ENCODE measurements at places on chromosomes 3 and 15.

GRCh38 chr3:182172534-182172933 lies 460.8 kb downstream of the SOX2 start:
- DNase-seq = no peak

DNA sequence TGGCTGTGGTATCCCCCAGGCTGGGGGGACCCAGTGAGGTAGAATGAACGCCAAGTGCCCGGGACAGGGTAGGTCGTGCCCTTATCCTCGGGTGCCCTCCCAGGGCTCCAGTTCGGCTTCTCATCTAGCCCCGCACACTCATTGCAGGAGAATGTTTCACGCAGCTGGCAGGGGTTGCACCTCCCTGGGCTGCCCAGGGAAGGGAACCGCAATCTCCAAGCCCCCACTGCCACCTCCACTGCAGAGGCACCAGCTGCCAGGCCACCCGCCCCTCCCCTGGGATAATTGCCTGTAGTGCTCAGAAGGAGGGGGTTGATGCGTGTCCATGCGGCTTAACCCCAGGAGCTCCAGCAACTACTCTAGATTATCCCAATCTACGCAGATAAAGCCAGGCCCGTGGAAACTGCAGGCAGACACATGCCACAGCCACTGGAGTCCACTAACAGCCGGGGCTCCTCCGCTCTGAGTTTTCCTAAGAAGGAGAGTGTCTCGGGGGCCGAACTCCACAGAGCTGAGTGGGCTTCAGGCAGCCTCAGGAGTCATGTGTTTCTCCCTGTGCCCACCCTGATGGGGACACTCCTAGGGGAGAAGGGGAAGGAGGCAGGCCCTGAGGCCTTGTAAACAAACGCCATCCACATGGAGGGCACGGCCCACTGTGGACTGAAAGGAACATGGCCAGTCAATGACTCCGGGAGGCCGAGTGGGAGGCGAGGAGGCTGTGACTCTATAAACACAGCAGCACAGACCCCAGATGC lies 137.2 kb upstream of the IQSEC1 start:
- no peak for DNase-seq

DNA sequence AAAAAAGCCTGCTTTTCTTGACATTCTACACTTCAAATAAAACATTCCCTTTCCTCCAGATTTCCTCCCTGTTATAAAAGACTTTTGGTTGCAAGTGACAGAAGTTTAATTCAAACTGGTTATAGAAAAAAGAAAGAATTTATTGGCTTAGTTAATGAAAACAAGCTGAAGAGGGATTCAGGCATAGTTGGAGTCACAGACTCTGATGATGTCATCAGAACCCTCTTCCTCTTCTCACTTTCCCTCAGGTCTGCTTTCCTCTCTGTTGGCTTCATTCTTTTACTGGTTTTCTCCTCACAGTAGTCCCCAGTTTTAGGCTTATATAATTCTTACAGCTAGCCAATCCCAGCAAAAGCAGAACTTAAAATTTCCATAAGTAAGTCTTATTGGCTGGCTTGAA lies 32.0 kb upstream of the MBNL1 start:
- no peak for DNase-seq

- DNase-seq = peak; percentile 23
These were observed 31.7 kb downstream of the ADPGK start for GRCh38 chr15:72751751-72752455.

GRCh38 chr3:21273259-21274025 lies 477.6 kb downstream of the ZNF385D start:
- DNase-seq = no peak

DNA sequence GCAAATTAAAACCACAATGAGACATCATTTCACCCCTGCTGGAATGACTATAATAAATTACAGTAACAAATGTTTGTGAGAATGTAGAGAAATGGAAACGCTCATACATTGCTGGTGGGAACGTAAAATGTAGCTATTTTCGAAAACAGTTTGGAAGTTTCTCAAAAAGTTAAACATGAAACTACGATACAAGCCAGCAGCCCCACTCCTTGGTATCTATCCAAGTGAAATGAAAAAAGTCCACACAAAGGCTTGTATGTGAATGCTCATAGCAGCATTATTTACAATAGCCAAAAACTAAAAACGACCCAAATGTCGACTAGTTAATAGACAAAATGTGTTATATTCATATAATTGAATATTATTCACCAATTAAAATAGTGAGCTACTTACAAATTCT lies 22.9 kb upstream of the CFAP20DC start:
- DNase-seq = no peak

DNA sequence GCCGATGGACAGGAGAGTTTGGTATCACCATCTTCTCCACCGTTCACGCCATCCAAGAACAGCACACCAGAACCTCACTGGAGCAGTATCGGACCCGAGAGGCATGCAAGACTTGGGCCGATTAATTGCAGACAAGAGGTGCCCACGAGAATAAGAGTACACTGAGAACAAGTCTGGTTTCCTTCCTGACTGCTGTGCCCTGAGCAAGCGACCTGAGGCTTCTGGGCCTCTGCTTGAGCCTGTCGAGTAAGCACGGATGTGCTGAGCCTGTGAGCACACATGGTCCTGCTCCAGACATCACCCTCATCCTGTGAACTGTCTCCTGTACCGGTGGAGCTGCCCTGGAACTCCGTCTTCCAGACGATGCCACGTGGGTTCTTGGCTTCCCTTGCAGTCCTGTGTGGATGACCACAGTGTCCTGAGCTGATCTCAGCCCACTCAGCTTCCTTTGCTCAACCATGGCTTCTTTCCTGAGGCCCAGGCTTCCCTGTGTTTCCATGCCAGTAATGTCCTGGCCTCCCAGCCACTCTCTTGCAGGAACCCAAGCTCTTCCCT lies 34.3 kb upstream of the SNRPA1 start:
- no peak for DNase-seq

GRCh38 chr15:43893956-43894355 lies 67.2 kb downstream of the WDR76 start:
- DNase-seq = no peak

GRCh38 chr3:192042116-192042515 lies 581.2 kb downstream of the PYDC2 start:
- DNase-seq = no peak

- DNase-seq = no peak
These were observed 58.3 kb downstream of the HMG20A start for GRCh38 chr15:77479015-77479414.

DNA sequence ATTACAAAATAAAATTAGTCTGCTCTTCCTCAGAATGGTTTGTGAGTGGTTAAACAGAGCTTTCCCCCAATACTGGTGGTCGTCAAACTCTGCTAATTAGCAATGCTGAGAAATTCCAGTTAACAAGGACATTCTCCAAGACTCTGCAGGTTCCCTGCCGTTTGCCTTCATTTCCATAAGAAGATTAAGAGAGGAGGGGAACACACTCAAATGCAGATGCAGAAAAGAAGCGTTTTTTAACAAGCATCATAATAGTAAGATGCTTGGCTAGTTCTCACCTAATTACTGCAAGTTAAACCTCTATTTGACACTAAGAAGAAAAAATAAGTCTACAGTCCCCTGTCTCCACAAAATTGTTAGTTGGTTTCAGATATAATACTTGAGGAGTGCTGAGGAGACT lies 3.7 kb upstream of the SOX2 start:
- no peak for DNase-seq

DNA sequence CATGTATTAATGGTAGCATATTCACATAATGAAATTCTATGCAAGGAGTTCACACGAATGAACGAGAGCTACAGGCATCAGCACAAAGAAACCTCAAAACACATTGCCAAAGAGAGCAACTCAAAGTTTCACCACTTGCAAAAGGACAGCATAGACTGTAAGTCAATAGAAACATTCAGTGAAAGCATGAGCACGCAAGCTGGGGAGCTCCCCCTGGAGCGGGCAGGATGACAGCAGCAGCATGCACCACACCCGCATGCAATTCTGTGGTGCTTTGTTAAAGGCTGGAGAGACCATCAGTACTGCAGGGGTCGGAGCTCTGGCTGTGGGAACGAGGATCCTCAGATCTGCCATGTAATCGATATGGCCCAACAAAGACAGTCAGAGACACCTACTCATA lies 18.7 kb downstream of the OCA2 start:
- DNase-seq = no peak

DNA sequence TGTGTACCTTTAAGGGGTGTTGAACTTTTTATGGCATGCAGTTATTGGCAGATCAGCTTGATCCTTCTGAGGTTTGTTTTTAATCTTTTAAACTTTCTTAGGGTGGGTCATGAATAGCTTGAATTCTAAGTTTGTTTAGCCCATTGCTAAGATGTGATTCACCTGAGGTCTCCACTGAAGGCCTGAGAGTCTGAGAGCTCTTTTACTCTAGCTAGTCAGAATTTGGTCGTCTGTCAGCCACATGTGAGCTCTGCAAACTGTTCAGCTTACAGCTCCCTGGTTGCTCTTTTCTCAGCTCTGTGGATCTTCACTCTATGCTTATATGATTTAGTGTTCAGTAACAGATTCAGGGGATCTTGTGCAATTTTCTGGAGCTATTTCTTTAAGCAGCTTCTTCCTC lies 161.3 kb downstream of the ABHD5 start:
- no peak for DNase-seq

DNA sequence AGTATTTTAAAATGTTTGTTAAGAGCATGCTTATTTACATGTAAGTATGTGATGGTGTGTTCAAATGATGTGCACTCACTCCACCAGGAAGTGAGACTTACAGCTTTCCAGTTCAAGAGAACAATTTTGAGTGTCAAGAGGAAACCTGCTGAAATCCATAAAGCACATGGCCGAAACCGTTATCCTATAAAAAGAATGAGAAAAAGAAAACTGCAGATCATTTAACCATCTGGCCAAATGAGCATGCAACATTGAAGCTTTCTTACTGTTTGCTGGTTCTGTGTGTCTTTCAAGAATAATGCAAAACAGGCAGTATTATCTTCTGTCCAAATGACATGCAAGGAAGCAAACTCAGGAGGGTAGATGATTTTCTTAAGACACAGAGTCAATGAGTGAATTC lies 26.3 kb downstream of the GABRR3 start:
- no peak for DNase-seq

DNA sequence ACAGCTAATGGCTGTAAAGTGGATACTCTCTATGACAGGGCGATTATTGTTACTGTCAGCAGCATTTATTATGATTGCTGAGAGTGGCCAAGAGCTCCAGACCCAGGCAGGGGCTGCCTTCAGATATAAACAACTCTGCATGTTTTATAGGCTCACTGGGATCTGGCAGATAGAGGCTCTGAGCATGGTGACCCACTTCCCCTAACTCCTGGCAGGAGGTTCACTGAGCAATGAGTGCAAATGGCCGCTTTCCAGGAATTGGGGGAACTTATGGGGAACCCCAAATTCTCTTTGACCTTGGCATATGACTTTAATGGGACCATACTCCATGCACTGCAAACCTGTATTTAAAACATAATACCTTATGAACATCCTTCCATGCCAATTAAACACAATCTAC lies 59.0 kb downstream of the SCN5A start:
- DNase-seq = no peak

DNA sequence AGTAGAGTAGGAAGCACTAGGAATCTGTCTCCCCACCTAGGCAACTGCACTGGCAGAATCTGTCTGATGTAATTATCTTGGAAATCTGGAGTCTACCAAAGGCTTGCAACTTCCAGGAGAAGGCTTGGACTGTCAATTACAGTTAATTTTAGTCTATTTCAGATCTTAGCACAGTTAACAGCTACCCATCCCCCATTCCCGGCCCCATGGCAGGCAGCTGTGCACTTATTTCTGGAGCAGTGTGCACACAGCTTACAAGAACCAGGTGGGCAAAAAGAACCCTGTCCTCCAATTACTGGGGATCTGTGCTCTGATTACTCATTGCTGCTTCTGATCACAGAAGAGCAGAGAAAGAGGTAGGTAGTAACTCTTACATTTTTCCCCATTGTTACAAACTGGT lies 12.3 kb upstream of the CDAN1 start:
- no peak for DNase-seq

DNA sequence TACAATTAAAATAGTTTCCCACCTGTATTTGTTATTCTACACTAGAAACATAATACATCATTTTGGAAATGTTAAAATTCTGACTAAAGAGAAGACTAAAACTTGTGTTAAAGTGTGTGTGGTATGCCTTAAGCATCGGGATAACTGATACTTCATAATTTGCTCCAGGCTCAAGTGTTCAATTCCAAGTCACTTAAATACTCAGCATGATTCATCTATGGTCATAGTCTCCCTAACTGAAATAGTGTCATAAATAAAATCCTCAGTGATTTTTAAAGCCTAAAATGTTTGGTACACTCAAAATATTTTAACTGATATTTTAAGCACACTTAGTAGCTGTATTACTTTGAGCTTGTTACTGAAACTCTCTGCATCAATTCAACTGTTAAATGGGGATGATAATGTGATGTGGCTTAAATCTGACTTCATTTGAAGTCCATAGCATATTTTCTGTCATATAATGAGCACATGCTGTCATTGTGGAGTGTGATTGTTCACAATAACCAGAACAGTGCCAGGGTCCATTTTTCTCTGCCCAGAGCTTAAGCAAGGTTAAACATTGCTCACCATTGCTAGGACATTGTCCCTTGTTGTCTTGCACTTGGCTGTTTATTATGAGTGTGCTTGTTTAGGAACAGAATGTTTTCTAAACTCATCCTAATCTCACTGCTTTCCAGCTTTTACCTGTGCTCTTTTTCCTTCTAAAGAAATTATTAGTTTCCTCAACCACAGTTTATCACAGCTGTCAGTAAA lies 122.2 kb downstream of the KLHL25 start:
- DNase-seq = no peak

- DNase-seq = no peak
These were observed 63.9 kb downstream of the RPL22L1 start for GRCh38 chr3:170806141-170806540.

DNA sequence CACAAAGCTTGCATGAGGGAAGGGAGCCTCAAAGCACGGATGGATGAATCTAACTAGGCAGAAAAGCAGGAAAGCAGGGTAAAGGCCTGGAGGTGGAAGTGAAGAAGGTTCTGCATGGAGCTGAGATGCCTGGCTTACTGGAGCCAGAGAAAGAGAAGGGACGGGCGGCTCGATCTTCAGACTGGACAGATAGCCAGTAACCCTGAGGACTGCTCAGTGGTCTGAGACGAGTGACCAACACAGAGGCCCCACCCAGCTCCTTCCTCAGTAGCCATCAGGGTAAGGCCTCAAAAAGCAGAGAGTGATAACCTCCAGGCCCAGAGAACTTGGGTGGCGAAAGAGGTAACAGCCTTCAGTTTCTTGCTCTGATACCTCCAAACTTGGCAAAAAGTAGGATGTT lies 6.4 kb downstream of the CLN6 start:
- DNase-seq = no peak

- DNase-seq = no peak
These were observed 155.9 kb downstream of the PEX5L start for GRCh38 chr3:179880868-179881267.

DNA sequence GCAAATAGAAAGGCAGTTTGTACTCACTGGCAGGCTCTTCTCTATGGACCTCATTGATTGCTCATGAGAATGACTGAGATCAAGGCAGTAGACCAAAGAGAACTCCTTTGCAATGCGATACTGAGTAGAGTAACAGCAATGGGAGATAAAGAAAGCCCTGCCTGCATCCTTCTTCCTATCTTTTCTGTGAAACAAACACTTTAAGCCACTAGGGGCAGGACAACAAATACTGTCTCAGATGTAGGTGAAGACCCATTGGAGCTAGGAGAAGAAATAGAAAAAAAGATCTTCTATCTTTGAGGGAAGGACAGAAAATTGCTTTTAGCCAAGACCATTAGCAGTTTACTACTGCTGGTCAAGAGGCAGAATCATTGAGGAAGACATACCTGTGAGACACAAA lies 117.6 kb upstream of the IGSF10 start:
- no peak for DNase-seq

- peak; percentile 78 for DNase-seq
These were observed 242.6 kb upstream of the TOPAZ1 start for GRCh38 chr3:43998836-43999727.
